Ammon's horn (tissue), 1 donor: ENCODE measurements at places on chromosomes 2 and 18.
A peak's percentile ranks its signal among the peaks of the same experiment; 100 is the strongest.

- no peak for DNase-seq
Observed at GRCh38 chr2:147223553-147224060, 621.2 kb upstream of the ACVR2A start.

- no peak for DNase-seq
Observed at GRCh38 chr2:10222-10875, 36.0 kb downstream of the FAM110C start.

GRCh38 chr2:181970160-181970794 is 15.4 kb upstream of the PPP1R1C start:
- DNase-seq = no peak

DNA sequence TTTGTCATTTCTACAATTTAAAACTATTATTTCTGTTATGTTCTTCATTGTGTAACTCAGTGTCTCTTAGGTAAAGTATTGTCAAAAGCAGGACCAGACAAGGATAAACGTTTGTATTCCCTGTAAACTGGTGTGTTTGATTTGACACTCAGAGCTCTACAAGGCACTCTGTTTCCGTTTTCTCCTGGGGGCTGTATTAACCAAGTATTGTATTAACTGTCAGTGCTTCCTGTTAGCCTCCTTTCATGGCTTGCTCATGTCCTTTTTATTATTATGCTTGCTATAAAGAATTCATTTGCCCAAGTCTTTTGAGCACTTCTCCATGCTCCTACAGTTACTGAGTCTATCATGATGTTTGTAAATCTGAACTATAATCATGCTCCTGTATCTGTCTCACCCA is 323.7 kb downstream of the LPIN1 start:
- DNase-seq = no peak

- peak; percentile 53 for DNase-seq
Observed at GRCh38 chr18:37334631-37335408, 230.8 kb downstream of the CELF4 start.
